Stimulated activated memory B cell treated with anti-CD40 and anti-IgM and Interleukin-4, amounts not matched to agents 10 μg/mL and 1 μg/mL and 100 μg/mL, for 72 hours (primary cell): ENCODE measurements at places on chromosomes 11 and 22.
A peak's percentile ranks its signal among the peaks of the same experiment; 100 is the strongest.

DNA sequence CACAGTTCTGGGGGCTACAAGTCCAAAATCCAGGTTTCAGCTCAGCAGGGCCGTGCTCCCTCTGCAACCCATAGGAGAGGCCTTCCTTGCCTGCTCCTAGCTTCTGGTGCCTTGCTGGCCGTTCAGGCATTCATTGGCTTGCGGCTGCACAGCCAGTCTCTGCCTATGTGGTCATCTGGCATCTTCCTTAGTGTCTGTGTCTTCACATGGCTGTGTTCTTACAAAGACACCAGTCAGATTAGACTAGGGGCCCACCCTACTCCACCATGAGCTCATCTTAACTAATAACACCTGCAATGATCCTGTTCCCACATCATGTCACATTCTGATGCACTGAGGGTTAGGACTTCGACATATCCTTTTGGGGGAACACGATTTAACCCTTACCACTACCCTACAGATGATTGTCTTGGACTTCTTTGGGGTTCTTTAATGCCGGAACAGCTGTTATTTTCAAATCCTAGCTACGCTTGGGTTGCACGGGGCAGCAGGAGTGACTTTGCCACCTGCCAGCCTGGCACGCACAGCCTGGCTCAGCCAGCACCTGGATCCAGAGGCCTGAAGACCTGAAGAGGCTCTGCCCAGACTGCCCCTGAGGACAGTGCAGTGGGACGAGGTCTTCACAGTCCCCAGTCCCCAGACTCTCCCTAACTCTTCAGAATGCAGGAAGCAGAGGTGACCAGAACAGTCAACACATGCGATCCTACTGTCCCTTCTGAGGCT lies 7.7 kb upstream of the NEAT1 start:
- no peak for ATAC-seq
- H3K27ac ChIP-seq: no peak overlapping the region
- H3K27me3 ChIP-seq: no peaks in the 10 kb centered on the region
- peaks cover 20% of the 10 kb centered on the region for H3K36me3 ChIP-seq
- H3K4me3 ChIP-seq: no peak overlapping the region

DNA sequence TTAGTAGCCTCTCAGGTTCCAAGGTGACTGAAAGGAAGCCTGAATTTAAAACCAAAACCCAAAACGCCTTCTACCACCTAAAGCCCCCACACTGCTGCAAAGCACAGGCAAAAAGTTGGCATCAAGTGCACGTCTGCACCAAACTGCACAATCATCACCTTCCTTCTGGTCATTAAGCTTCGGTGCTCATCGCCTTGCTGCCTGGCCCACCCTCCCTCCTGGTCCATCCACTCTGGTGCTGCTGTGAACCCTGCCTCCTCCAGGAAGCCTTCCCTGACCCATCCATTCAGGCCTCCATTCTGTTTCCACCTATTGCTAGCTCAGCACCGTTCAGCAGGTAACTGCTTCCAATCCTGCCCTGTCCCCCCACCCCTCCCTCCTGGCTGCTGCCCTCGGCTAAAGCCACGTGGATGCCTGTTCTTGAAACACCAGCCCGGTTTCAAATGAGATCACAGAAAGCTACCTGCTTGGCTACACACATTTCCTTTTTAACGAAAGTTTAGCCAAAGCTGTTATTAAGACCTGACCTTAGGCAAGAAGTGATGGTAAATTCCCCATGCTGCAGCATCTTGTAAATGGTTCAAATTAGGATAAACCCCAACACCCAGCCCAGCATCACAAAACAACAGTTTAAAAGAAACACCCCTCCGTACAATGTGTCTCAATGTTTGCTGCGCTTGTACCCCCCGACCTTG lies 53.8 kb upstream of the CD5 start:
- H3K36me3 ChIP-seq: peaks cover 28% of the 10 kb centered on the region
- peaks cover 17% of the 10 kb centered on the region for H3K4me1 ChIP-seq
- no peak overlapping the region for H3K4me3 ChIP-seq
- no peak for ATAC-seq

DNA sequence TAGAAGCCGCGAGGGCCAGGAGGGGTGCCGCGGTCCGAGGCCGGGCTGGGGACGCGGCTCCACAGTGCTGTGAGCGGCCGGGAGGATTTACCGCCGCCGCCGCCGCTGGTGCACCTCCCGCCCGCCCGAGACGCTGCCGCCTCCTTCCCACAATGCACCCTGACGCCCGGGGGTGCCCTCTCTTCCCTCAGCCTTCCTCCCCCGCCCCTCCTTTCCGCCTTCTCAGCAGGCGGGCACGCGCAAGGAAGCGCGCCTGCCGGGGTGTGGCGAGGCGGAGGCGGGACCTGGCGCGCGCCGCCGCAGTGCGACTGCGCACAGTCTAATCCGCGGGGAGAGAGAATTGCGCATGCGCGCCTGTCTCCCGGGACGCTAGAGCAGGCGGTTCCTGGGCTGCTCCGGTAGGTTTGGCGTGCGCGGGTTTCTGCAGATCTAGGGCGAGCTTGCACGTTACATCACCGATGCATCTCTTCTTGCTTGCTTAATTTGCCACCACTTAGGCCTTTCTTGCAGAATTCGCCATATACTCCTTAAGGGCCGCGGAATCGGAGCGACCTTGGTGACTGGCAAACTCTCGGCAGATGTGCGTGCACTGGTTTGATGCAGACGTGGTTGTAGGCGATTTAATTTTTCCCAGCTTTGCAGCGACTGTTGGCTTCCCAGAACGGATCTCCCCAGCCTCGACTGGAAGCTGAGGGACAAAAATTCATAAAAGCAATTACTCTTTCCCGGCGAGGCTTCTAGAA lies at the start of the genes GVQW3 and THAP12:
GVQW3 (plus strand) TSS at position 347 of the 743 bp plus-strand sequence. CDS start 506 bp downstream, outside the sequence.
THAP12 (minus strand) TSS at position 156 of the 743 bp plus-strand sequence. CDS start 296 bp downstream, outside the sequence.
- H3K36me3 ChIP-seq: no peaks in the 10 kb centered on the region
- peak within 1 kb of the TSS; percentile 90 for H3K4me3 ChIP-seq
- ATAC-seq: peak; percentile 96
- peak within 1 kb of the TSS; percentile 76 for H3K27ac ChIP-seq
- no peaks in the 10 kb centered on the region for H3K27me3 ChIP-seq

DNA sequence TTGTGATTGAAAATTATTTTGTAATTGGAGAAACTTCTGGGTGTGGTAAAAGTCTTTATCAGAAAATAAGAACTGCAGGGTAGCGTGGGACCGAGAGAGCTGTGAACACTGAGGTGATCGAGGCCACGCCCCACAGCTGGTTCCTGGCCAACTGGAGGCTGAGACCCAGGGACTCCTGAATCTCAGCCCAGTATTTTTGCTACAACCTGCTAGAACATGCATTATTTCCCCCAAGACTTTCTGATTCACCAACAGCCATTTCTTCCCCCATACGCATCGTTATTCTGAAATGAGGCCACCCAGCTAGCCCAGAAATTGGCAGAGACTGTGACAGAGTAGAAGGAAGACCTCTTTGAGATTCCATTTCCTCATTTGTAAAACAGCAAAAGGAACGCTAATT lies 3.4 kb upstream of the FGF19 start:
- H3K27ac ChIP-seq: no peak overlapping the region
- ATAC-seq: no peak
- H3K4me3 ChIP-seq: no peak overlapping the region
- peaks cover 74% of the 10 kb centered on the region for H3K27me3 ChIP-seq
- H3K4me1 ChIP-seq: peaks cover 33% of the 10 kb centered on the region

- ATAC-seq: no peak
- peaks cover 37% of the 10 kb centered on the region for H3K4me1 ChIP-seq
- H3K4me3 ChIP-seq: no peak overlapping the region
- H3K27ac ChIP-seq: peak overlapping the region; percentile 12
- H3K36me3 ChIP-seq: no peaks in the 10 kb centered on the region
Measured at GRCh38 chr11:93517611-93518010, 25.6 kb downstream of the SMCO4 start.

DNA sequence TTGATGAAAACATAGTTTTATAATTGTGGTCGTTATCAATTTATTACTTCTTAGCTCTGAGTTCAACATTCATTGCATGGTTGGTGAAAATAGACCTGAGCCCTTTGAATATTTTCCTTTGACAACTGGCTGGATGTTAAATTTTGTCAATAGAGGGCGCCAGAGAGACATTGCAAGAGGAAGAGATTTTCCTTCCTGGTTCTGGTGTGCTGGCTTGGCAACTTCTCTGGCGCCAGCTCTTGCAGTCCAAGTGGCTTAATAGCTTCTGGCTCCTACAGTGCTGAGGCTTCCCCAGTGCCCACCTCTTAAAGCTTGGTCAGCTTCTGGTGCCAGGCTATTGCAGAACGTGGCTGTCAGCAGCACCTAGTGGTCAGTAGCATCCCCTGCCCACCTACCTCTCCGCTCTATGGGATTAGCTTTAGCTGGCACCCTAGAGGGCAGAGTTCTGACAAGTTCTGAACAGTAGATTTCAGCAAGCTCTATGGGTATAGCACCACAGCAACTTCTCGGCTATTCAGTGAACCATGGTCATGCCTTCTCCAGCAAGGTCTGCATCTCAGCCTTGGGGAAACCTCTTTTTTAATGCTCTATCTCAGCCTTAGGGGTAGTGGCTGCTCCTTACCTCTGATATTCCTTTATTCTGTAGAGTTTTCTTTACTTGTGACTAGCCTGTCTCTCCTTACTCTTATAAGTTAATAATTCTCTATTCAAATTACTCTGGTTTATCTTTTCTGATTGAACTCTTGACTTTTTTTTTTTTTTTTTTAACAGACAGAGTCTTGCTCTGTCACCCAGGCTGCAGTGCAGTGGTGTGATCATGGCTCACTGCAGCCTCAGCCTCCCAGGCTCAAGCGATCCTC lies 59.4 kb downstream of the ACER3 start:
- peak overlapping the region; percentile 77 for H3K4me3 ChIP-seq
- no peaks in the 10 kb centered on the region for H3K36me3 ChIP-seq
- H3K4me1 ChIP-seq: peaks cover 9% of the 10 kb centered on the region
- no peaks in the 10 kb centered on the region for H3K27me3 ChIP-seq
- ATAC-seq: peak; percentile 78

DNA sequence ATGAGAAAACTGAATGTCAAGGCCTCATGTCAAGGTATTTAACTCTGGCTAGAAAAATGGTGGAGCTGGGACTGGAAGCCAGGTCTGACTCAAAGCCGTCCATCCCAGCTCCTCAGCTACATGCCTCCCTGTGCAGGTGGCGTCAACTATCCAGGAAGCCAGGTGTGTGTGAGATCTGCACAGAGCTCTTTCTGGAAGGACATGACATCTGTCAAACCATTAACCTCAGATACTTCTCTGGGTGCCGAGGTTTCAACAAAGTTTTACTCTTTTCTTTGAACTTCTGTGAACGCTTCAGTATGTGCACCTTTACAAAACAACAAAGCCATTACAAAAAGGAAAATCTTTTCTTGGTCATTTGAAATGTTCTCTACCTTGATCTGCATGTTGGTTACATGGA lies 7.0 kb upstream of the CASTOR1 start:
- H3K4me1 ChIP-seq: peaks cover 41% of the 10 kb centered on the region
- H3K4me3 ChIP-seq: no peak overlapping the region
- H3K27ac ChIP-seq: no peak overlapping the region
- ATAC-seq: no peak

GRCh38 chr11:116170526-116171120 lies 602.2 kb downstream of the BUD13 start:
- ATAC-seq: no peak
- no peak overlapping the region for H3K27ac ChIP-seq
- peaks cover 10% of the 10 kb centered on the region for H3K27me3 ChIP-seq
- no peak overlapping the region for H3K4me3 ChIP-seq
- H3K36me3 ChIP-seq: no peaks in the 10 kb centered on the region

DNA sequence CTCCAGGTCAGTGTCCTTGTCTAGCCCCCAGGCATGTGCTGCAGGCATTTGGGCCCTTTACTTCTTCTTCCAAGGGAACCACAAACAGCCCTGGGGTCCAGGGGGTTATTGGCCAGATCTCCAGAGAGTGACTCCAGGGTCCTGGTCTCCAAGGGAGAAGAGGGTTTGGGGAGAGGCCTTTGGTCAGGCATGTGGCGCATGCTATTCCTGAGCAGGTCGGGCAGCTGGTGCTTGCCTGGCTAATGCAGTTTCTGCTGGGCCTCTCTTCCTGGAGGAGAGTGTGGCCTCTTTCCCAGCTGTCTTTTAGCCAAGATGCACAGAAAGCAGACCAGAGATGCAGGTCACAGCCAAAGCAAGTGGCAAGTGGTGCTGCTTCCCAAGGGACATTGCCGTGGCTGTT lies 3.8 kb upstream of the RFPL2 start:
- no peak overlapping the region for H3K27ac ChIP-seq
- ATAC-seq: no peak
- no peak overlapping the region for H3K4me3 ChIP-seq
- no peaks in the 10 kb centered on the region for H3K4me1 ChIP-seq

GRCh38 chr11:134555510-134555909 lies 143.5 kb upstream of the B3GAT1 start:
- H3K27ac ChIP-seq: no peak overlapping the region
- peaks cover 13% of the 10 kb centered on the region for H3K4me1 ChIP-seq
- no peak overlapping the region for H3K4me3 ChIP-seq
- H3K36me3 ChIP-seq: no peaks in the 10 kb centered on the region

DNA sequence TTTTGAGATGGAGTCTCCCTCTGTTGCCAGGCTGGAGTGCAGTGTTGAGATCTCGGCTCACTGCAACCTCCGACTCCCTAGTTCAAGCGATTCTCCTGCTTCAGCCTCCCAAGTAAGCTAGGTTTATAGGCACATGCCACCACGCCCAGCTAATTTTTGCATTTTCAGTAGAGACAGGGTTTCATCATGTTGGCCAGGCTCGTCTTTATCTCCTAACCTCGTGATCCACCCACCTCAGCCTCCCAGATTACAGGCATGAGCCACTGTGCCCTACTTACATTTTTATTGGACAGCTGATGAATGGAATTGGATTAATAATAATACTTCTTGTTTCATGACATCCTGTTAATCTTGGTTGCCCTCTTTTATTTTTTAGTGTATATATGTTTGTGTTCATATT lies 3.0 kb upstream of the MRGPRD start:
- peaks cover 60% of the 10 kb centered on the region for H3K27me3 ChIP-seq
- peaks cover 11% of the 10 kb centered on the region for H3K36me3 ChIP-seq
- no peaks in the 10 kb centered on the region for H3K4me1 ChIP-seq
- no peak overlapping the region for H3K4me3 ChIP-seq
- no peak for ATAC-seq

- H3K36me3 ChIP-seq: peaks cover 29% of the 10 kb centered on the region
- peak overlapping the region; percentile 99 for H3K27ac ChIP-seq
- H3K4me3 ChIP-seq: no peak overlapping the region
- H3K4me1 ChIP-seq: peaks cover 79% of the 10 kb centered on the region
- no peaks in the 10 kb centered on the region for H3K27me3 ChIP-seq
Measured at GRCh38 chr22:36155702-36156101, 4.9 kb downstream of the APOL3 start.

DNA sequence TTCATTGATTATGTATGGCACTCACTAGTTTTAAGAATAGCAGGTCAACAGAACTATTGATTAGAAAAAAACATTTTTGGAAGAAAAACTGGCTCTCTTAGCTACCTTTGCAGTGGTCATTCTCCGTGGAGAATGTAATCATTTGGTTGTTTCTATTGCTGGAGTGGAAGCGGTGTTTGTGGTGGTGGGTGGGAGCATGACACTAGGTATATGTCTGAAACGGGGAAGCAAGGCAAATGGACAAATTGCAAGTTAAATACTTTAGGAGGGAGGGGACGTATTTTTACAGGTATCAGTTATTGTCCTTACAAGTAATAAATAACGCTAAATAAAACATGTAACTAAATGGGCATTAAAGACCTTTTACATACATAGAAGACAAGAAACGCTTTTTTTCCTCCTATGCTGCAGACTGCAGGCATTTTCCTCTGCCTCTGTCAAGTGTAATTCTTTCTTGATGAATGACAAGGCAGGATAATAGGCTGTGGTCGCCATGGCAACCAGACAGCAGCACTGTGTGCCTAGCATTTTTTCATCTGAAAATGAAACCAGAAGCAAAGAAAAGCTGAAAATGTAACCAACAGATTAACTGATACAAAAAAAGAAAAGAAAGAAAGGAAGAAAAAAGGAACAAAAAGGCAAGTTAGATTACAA lies 46.2 kb downstream of the BLID start:
- no peaks in the 10 kb centered on the region for H3K4me1 ChIP-seq
- ATAC-seq: no peak
- no peak overlapping the region for H3K27ac ChIP-seq
- H3K4me3 ChIP-seq: no peak overlapping the region
- H3K27me3 ChIP-seq: no peaks in the 10 kb centered on the region
